Endothelial cell (in vitro differentiated cells): ENCODE measurements at places on chromosomes 4 and X.
A peak's percentile ranks its signal among the peaks of the same experiment; 100 is the strongest.

GRCh38 chr4:26447378-26447777 is 42.9 kb downstream of the CCKAR start:
- DNase-seq = no peak

- DNase-seq = no peak
Observed at GRCh38 chrX:42846741-42847140, 68.8 kb upstream of the PPP1R2C start.

DNA sequence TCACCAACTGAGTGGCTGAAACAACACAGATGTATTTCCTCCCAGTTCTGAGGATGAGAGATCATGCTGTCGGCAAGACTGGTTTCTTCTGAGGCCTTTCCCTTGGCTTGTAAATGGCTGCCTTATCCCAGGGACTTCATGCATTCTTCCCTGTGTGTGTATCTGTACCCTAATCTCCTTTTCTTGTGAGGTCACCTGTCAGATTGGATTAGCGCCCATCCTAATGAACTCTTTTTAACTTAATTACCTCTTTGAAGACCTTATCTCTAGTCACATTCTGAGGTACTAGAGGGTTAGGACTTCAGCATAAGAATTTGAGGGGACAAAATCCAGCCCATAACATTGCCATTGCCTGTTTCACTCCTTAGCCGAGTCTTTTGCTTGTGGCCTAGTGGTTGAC is 59.5 kb upstream of the TMEM150C start:
- DNase-seq = no peak

DNA sequence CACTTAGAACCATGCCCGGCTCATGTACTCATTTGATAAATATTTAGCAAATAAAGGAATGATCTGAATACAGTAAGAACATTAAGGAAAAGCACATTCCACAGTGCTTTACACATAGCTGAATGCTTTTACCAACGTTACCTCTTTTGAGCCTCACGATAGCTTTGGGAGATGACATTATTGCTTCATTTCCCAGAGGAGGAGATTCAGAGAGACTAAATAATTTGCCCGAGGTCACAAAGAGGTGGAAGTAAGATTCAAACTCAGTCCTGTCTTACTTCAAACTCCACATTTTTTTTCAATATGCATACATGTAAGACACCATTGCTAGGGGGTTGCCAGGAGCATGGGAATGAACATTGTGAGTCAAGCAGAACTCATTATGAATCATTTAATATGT is 538.5 kb downstream of the BCOR start:
- DNase-seq = no peak

- no peak for DNase-seq
Observed at GRCh38 chrX:8927701-8928100, 106.2 kb downstream of the FAM9B start.

DNA sequence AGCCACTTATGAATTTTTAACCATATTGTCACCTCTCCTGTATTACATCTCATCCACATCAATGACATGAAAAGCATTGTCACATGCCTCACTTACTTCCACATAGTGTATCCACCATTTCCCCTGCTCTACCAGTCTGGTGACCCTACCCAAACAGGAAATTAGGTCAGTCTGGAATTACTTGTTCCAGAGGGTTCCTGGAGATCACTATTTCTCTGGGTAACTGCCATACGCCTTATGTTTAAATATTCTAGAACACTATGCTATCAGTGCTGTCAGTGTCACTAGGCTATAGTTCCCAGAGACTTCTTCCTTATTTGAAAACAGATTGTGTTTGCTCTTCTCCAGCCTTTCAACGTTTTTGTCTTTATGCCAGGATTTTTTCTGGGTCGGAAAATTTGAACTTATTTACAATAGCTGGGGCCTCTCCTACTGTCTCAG is 15.0 kb downstream of the SRPX2 start:
- DNase-seq = no peak

GRCh38 chrX:56766554-56767347 is 37.7 kb downstream of the NBDY start:
- DNase-seq = no peak

DNA sequence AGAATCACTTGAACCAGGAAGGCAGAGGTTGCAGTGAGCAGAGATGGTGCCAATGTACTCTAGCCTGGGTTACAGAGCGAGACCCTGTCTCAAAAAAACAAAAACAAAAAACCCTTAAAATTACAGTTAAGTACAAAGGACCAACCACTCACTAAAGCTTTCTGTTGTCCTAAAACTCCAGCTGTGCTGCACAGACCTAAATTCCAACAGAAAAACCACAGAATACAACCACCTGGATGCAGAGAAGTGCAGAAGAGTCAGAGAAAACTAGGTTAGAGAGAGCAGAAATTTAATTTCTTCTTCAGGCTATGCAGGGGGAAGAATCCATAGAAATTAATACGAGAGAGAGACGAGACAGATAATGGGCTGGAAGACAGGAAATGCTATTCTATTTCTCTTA is 376.8 kb upstream of the CXorf51A start:
- DNase-seq = no peak

- no peak for DNase-seq
Observed at GRCh38 chr4:137678796-137679195, 146.5 kb upstream of the PCDH18 start.

DNA sequence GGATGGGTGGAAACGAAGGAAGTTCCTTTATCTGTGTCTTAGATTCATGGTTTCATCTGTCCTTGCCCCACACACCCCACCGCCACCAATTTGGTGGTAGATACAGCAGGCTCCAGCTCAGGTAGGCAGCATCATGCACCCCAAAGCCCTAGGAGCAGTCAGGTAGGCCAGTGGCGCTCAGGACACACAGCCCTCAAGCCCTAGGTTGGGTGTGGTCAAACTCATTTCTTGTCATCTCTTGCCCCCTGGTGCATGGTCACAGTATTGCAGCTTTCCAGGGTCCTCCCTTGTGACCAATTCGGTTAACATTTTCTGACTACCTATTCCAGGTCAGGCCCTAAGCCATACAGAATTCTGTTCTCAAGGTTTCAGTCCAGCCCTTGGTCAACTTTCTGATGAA is 14.5 kb upstream of the PRRG3 start:
- DNase-seq = peak; percentile 67

DNA sequence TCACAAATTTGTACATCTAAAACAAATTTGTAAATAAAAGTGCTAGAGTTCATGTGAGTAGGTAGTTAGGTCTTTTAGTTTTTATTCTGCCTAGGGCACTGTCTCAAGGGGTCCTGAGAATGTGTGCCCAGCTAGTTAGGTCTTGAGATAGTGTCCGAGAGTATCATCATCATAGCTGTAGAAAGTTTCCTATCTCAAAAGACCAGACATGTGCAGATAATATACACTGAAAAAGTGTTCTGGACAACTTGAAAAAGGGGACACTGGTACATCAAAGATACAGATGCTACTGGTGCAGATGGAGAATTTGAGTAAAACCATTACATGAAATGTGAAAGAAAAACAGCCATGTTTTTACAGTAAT is 1.8 kb upstream of the ZCCHC4 start:
- DNase-seq = no peak

- no peak for DNase-seq
Observed at GRCh38 chrX:74286950-74287740, 16.8 kb upstream of the ZCCHC13 start.

DNA sequence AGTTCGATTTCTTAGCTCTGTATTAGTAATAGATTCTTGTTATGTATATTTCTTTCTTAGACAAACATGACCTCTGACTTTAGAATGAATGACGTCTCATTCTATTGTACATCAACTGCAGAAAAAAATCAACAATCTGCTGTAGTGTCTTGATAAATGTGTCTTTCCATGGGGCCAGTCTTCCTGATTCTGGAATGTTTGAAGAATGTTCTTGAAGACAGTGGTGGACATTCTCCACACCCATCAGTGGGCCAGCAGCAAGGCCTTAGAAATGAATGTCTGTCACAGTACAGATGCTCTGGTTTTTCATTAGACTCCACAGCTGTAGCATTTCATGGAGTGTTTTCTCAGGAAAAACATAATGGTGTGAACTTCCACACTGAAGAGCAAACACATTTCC is 63.2 kb upstream of the FAM47B start:
- no peak for DNase-seq

DNA sequence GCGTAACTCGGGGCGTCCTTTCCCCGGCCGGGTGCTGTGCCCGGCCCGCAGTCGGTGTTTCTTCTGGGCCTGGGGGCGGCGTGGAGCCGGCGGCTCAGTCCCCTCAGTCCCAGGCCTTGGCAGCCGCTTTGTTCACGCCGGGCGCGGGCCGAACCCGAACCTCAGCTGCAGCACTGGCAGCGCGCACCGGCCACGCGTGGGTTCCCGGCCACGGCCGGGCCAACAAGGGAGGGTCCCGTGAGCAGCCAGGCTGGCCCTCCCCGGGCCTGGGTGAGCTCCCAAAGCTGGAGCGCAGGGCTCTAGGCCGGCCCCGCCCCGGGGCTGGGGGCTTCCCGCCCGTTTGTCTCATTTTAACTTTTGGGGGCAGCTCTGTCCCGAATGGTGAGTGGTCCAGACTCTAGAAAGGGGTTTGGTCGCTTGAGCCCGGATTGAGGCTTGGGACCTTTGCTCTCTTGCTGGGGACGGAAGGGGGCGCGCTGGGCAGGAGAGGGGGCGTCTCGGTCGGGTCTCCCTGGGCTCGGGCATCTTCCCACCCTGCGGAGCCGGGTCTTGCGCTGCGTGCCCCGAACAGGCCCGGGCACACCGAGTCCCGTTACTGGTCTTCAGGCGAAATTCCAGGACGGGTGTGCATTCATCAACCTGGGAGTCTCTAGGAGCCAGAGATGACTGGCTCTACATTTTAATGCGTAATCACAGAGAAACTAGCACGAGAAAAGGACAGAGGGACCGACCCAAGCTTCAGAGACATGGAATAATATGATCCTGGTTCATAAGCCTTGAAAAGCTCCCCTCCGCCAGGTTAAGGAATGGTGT is 177.1 kb downstream of the CBR4 start:
- peak; percentile 35 for DNase-seq

DNA sequence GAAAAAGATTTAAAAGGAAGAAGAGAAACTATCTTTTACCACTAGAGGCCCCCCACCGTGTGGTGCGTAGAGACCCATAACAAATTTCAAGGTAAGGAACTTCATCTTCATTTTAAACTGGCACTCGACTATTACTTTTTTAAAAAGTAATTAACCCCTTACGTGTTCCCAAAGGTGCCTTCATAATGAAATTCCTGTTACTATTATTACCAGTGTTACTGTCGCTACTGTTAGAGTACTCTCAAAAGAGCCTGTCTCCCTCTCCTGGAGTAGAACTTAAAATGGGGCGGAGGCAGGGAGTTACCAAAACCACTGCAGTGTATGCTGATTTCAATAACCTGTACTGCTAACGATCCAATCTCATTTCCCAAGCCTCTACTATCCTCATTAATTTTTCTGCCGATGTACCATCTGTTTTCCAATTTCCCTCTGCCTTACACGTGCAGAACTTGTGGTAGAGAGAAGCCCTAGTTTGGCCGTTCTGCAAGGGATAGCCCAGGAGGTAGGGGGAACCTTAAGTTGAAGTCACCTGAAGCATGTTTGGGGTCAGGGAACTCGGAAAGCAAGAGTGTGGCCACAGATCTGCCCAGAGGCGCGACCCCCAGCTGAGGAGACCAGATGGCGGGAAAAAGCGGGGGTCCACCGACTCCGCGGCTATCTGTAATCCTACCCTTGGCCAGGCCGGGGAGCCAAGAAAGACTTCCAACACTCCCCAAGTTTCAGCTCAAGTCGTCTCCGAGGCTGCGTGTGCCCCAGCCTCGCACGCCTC is 720 bp upstream of the STK26 start:
- DNase-seq = no peak

DNA sequence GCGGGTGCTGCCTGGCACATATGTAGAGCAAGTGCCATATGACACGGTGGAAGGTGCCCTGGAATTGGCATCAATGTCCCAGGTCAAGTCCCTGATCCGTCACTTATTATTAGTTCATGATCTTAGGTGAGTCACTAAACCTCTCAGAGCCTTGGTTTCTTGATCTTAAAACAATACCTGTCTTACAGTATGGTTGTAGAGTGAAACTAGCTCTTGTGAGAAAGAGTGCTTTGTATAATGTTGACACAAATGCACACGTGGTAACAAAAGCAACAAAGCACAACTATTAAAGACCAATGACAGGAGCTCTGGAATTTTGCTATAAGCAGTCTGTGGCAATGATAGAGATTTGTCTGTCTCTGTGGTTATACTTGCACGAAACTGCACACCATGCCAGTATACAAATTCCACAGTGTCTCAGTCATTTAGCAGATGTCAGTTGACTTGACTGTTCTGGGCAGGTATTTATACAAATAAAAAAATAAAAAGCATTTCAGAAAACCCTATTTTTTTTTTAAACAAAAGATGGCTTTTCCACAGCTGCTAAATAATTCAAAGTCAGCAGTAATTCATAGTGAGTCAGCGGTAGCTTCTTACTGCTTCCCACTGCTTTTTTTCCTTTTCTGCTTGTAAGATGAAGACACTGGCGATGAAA is 19.7 kb upstream of the ACSL1 start:
- no peak for DNase-seq

DNA sequence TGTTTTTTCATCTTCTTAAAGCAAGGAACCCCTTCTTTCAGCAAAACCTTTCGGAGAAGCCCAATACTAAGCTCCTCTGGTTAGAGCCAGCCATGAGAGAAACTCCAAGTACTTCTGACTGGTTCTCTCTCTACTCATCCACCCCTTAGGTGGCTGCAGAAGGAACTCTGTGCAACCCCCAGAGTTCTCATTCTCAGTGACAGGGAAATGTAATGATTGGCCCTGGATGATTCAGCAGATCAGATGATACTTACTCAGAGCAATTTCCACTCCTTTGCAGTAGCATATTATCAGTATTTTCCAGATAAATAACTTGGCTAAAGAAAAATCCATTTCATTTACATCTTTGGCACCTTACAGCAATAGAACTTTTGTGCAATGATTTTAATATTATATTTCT is 3.2 kb downstream of the SPP1 start:
- no peak for DNase-seq

- no peak for DNase-seq
Observed at GRCh38 chr4:75065909-75066308, 133.0 kb downstream of the PARM1 start.

DNA sequence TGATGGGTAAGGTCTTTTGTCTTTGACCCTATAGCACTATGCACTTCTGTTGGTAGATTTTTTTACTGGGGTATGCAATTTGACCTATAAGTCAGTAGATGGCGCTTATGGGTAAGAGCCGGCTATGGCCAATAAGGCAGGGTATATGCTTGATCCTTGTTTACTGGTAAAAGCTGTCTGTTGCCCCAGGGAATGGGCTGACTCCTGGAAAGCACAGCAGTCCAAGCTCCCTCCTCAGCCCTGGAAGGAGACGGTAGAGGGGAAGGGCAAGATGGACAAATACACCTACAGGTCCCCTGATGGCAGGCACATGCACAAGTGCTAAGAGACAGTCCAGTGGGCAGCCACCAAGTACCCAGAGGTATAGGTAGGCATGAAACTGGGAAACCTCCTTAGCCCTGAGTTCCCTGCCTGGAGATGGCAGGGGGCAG is 63.7 kb downstream of the ADAMTS3 start:
- DNase-seq = peak; percentile 16

- no peak for DNase-seq
Observed at GRCh38 chrX:13373431-13374187, 53.8 kb upstream of the ATXN3L start.

DNA sequence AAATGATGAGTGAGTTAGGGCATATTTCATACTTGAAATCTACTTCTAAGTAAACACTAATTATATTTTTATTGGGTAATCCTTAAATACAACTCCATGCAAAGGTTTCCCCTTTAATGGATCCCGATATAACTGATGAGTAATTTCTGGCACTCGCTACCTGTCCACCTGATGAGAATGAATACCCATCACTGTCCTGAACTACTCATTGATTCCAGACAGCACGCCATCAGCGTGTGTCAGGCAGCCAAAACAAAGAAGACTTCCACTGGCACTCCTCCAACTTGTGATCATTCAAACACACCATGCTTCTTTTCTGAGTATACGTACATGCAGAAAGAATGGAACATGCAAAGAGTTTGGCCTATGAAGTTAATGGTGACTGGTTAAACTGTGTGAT is 69.4 kb downstream of the HCCS start:
- DNase-seq = no peak
